Frontal cortex (tissue), 4 donors: ENCODE measurements at places on chromosomes 2 and 18.

- no peak for DNase-seq
Measured at GRCh38 chr2:50995610-50996009, 36.3 kb downstream of the NRXN1 start.

DNA sequence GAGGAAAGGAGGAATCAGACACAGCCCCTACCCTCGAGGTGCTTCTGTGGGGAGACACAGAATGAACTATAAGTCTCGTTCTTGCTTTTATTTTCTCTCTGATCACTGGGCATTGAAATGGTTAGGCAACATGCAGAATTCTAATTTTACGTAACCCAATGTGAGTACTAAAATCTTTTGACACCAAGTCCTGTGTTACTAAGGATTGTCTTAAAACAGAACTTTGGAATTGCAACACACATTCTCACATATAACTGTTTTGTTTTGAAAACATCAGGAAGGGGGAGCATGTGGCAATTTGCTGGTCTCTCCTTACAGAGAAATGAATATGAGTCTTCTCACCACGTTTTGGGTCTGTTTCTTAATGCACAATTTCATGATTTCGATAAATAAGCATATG is 23.6 kb upstream of the SULT1C4 start:
- DNase-seq, result no peak

DNA sequence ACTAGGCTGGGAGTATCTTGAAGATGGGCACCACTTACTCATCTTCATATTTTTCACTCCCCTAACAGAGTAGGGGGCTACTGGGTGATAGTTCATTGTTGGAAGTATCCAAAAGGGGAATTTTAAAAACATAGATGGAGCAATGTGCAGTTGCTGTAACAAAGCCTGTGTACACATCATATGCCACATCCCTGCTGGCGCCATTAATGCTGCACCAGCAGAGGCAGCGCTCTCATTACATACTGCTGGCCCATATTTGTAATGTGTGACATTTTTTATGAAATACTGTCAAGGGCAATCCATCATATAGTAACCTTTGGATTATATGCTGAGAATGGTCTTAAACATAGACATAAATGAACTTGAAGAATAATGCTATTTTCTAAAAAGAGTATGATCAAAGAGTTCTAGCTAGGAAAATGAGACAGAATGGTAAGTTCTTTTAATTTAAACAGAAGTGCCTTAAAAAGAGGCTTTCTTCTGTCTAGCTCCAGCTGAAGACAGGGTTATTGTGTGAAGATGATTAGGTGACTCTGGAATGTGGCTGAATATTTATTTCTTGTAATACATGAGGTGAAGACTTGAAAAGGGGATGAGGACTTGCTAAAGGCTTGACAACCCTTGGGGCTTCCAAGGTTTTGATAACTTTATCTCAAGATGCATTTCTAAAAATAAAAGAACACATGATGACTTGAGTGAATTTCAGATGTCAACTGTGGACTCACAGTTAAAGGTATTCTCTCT is 2.4 kb upstream of the TMEM178A start:
- DNase-seq, result no peak

GRCh38 chr2:18927525-18928232 is 338.3 kb upstream of the NT5C1B start:
- no peak for DNase-seq

DNA sequence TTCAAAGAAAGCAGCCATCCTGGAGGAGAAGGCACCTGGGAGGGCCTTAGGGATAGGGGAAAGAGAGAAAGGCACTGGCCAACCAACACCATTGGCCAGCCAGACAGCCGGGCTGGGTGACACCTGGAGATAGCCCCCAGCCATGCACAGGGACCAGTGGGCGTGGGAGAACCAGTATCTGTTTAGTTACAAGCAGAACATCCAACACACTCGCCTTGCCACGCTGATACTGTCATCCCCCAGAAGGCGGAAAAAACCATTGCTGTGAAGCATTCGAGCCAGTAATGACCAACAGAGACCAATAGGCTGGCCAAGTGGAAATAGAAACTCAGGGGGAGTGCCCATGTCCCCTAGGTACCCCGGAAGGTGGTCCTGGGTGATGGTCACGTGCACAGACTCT is 15.5 kb downstream of the ASPRV1 start:
- no peak for DNase-seq

DNA sequence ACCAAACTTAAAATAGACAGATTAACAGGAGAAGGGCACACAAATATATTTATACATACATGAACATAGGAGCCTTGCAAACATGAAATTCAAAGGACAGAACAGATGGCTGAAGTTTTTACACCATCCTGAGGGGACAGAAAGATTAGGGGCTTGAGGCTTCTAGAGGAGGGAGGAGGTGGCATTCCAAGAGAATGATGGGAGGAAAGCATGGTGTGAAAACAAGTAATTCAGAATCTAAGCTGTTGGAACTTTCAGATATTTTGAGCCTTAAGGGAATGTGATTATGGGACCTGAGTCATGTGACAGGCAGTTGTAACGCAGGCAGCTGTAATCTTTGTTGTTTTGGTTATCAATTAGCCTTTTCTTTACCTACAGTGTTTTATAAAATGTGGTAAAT is 225.2 kb upstream of the SPOPL start:
- DNase-seq, result no peak

DNA sequence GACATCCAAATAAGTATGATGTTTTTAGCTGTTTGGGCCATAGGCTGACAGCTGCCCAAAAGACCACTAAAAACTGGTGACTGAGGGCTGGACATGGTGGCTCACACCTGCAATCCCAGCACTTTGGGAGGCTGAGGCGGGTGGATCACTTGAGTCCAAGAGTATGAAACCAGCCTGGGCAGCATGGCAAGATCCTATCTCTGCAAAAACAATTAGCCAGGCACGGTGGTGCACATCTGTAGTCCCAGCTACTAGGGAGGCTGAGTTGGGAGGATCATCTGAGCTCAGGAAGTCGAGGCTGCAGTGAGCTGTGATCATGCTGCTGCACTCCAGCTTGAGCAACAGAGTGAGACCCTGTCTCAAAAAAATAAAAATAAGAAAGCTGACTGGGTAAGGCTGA is 511.5 kb upstream of the RAB6C start:
- no peak for DNase-seq

GRCh38 chr2:160221391-160222276 is 21.6 kb upstream of the ITGB6 start:
- DNase-seq, result no peak

GRCh38 chr18:35386600-35387100 is 9.5 kb upstream of the ZNF396 start:
- DNase-seq, result peak; percentile 48

- no peak for DNase-seq
Measured at GRCh38 chr2:9373476-9373875, 49.9 kb downstream of the ITGB1BP1 start.

- DNase-seq, result no peak
Measured at GRCh38 chr2:133405252-133405651, 163.0 kb downstream of the NCKAP5 start.

DNA sequence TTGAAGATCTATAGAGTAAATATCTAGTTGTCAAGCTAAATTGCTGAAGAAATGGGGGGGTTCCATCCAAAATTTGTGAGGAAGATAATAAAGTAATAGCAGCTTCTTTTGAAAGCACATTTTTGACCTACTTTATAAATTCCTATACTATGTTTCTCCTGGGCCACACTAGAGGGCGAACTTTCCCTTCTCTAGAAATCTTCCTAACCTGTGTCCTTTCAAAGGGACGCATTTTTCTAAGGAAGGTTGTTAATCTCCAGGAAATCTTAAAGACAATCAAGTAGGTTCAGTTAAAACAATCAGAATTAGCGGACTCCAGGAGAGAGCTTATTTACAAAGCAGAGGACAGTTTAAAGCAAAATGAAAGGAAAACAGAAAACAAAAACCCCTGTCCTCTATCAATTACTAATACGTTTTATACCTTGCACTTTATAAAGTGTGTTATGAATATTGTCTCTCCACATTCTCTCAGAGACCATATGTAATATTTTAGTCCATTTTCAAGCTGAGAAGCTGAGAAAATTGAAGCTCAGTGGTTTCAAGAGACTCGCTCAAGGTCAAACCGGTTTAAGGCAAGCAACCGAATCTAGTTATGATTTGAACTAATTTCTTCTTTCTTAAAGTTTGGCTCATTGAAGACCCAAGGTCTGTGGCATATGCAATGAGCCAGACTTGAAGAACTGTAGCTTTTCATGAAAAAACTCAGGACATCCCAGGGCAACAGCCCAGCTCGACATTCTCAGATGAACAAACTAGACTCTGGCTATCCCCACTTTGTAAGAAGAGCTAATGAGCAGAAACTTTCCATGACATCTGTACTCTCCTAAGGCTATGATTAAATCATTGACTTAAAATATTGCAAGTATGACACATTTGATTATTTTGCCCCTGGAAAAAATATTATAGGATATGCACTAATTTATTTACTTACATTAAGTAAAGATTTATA is 273.6 kb downstream of the PAX3 start:
- DNase-seq, result peak; percentile 22

DNA sequence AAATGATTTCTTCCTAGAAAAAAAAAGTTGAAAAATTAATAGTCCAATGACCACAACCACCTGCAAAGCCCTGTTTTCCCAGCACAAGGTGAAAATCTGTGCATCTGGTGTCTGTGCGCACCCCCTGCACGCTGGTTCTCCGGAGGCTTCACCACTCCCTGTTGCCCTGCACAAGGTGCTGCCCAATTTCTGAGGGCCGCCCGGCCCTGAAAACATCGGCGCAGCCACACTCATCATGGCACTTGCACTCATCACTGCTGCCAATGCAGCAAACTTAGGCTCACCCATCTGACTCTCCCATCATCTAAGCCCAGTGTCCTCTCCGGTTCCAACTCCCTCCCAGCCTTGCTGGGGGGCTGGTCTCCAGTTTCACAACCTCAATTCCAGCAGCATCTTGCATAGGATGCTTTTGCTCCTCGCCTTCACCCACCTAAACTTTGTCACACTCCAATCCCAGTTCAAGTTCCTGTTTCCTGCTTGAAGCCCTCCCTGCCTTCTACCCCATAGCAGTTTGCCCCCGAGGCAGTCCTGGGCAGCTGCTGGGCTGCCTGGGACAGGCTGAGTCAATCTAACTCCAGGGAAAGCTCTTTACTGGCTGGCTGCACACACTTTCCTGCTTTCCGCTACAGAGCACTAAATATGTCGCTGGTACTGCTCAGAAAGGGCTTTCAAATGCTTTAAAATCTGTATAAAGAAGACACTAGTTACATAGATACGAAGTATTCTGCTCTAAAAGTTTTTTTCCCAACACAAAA is 522.5 kb upstream of the ID2 start:
- DNase-seq, result no peak

GRCh38 chr2:43293744-43294695 is 67.6 kb upstream of the ZFP36L2 start:
- DNase-seq, result peak; percentile 36

DNA sequence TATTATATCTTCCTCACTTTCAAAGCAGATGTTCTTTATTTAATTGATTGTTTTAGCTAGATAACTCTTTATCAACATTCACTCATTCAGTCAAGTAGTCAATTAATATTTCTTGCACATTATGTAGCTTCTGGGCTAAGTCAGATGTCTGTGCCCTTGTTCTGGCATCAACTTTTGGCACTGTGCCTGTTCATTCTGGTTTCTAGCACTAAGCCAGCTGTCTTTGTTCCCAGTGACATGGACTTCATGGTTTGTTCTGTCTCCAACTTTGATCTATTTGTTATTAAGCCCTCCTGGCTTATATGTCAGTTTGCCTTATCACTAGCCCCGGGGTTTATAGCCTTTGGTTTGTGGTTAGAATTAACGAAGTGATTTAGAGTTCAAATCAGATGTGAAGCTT is 247.9 kb upstream of the SYT4 start:
- no peak for DNase-seq

DNA sequence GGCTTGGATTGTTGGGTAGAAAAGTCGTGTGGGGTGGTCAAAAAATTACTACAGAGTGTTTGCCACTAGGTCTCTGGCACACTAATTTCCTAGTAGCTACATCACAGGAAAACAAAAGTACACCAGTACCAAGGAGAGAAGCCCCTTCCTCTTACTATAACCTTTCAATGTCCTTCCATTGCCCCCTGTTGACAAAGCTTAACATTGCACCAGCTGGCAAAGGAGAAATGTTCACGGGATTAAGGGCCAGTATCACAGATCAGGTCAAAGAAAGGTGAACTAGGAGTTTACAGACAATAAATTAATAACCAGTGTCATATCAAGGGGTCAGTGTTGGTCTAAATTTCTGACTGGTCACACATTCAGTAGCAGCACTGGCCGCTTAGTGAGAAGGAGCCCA is 1139.6 kb upstream of the FAM98A start:
- no peak for DNase-seq

DNA sequence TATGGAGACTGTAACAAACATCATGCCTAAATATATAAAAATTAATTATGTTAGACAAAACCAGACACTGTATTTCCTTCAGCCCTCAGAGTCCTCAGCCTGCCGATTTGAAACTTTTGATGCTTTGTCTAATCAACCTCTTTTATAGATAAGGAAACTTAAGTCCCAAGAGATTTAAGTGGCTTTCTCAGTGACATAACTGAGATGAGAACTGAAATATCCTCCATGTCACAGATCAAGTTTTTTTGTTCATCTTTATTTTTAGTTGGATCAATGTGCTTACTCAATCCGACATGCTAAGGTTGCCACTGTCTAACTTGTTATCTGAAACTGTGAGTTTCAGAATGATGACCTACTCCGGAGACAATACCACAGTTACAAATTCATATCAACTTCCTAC is 72.3 kb downstream of the BARD1 start:
- DNase-seq, result no peak

DNA sequence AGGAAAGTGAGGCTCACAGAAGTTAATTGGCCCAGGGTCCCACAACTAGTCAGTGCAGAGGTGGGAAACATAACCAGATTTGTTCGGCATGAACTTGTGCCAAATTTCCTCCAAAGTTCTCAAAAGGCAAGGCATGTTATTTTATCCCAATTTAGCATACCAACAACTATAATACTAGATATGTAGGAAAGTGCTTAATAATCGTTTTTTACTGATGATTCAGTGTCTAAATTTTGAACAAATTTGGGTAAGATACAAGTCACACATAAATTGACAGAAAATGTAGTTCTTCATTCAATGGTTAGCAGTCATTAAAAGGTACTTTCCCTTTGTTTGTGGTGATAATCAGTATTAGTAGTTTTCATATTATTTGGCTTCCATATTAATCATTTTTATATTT is 38.5 kb upstream of the CYBRD1 start:
- no peak for DNase-seq

- no peak for DNase-seq
Measured at GRCh38 chr18:76264198-76264875, 230.7 kb downstream of the ZNF516 start.

- no peak for DNase-seq
Measured at GRCh38 chr18:10465174-10465939, 10.9 kb downstream of the APCDD1 start.

DNA sequence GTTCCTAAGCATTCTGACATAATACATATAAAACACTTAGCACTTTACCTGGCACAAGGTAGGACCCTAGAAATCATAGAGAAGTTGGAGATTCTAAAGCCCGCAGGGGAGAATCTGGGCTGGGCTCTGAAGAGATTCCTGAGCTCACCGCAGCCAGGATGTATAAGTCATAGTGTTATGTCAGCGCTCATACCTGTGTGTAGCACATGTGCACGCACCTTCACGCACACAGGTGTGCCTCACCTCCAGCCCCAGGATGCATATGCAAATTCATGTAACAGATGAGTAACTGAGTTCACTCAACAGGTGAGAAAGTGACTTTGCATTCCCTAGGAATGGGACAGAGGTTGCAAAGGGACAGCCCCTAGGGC is 7.9 kb upstream of the SDC1 start:
- no peak for DNase-seq

- DNase-seq, result no peak
Measured at GRCh38 chr2:178119179-178119922, 7.1 kb downstream of the RBM45 start.
